Myometrial cell (primary cell): ENCODE measurements at places on chromosomes 1 and 21. TPM values are rescaled to one million over a fixed set of nuclear protein-coding genes. Genes with fewer than 3 reads are reported as not detected.

B3GALT5 gene
- total RNA-seq = under 0.01 TPM in 1 of 2 replicates, not detected in the other

LEFTY1 gene
- not detected in 2 replicates for total RNA-seq

TMOD4 gene
- total RNA-seq = not detected in 2 replicates

GATAD2B gene
- 3.7 and 8.5 TPM in 2 replicates for total RNA-seq
